ENCODE measurements at places on chromosomes 12 and 14.

GRCh38 chr12:632102-632696 lies 31.0 kb downstream of the NINJ2 start:
- no peak for DNase-seq

- no peak for DNase-seq
Measured at GRCh38 chr12:2539938-2540337, 254.8 kb upstream of the FKBP4 start.

GRCh38 chr12:120666571-120667390 lies 20.2 kb upstream of the MLEC start:
- DNase-seq, result no peak

GRCh38 chr12:28507033-28507432 lies 316.8 kb downstream of the CCDC91 start:
- DNase-seq, result no peak

DNA sequence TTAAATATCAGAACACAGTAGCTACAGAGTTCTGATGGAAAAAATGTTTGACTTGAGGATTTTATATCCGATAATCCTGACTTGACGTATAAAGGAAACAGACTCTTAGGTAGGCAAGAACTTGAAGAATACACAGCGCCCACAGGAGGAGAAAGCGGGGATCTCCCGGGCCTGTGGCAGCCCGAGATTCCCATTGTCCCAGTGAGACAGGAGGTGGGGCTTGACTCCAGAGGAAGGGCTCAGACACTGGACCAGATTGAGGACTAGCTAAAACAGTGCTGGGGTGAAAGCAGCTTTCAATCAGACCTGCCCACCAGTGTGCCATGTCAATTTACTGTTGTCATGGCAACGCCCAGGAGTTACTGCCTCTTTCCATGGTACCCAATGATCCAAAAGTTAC lies 51.1 kb upstream of the C14orf180 start:
- no peak for DNase-seq

- peak; percentile 40 for DNase-seq
Measured at GRCh38 chr14:94380225-94381148, 7.9 kb downstream of the SERPINA1 start.

DNA sequence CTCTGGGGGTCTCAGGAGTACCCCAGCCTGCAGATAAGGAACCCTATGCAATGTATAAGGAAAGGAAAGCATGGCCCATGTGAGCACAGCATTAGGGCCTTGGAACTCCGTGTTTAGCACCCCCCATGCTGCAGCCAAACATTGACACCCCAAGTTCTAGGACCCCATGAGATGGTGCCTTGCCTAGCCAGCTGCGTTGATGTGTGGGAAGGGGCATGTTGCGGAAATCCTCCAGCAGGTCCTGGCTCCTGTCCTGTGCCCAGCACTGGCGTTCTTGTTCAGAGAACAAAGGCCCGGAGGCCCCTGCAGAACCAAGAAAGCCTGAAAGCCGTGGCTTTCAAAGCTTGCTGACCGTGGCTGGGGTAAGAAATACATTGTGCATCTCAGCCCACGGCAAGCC lies 99.4 kb upstream of the DIO3 start:
- DNase-seq, result no peak

DNA sequence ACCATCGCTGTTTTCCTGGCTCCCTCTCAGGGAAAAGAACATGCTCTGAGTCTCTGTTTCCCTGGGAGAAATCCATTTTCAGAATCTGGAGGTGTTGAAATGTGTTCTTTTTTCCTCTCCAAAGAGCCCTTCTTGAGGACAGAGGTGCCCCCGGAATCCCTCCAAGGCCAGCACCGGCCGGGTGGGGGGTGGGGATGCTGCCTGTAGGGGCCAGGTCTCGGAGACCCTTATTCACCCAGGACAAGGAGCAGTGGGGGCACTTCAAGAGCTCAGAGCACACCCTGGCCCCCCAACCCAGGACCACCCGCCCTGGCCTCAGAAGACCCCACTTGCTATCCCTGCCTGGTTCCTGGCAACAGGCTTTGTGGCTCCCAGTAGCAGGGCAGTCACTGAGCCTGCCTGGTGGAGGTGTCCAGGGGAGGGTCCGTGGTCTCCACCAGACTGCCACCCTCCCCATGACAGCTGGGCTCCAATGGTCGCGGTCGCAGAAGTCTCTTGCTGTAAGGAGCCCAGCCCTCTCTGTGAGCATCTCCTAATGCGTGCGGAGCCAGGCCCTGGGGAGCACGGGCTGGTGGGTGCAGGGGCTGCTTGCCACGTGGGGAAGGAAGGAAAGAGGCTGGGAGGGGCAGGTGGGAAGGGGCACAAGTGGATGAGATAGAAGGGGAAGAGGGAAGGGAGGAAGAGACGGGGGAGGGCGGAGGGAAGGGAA lies 13.2 kb upstream of the DIO3 start:
- DNase-seq, result no peak

- no peak for DNase-seq
Measured at GRCh38 chr12:89928467-89928866, 219.8 kb upstream of the ATP2B1 start.

DNA sequence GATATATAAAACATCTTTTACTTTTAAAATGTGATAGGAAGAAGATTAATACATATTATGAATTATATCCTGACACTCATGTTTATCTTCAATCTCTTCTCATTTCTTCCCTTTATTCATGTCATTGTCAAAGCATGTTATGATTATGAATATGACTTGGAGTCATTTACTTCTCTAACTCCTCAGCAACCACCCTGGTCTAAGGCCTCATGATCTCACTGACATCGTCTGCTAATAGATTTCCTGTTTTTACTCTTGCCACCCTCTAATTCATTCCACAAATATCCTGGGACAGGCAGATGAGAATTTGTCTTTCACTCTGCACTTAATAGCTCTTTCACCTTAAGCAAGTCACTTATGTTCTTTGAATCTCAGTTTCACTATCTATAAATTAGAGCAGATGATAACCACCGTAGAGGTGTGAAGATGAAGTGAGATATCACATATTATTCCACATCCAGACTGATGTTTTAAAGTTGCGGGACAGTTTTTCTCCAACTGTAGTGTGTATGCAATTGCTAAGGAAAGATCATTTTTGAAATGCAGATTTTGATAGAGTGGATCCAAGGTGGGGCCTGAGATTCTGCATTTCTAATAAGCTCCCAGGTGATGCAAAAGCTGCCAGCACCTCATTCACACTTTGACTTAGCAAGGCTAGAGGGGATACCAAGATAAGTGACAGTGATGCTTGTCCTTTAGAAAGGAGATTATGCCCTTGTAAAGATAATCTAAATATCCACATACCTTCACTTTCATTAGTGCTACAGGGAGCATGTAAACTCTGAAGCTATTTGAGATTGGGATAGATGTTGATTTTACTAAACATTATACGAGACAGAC lies 3.3 kb upstream of the IAPP start:
- no peak for DNase-seq

GRCh38 chr12:99392091-99392850 lies 255.3 kb upstream of the GARIN6 start:
- no peak for DNase-seq

- DNase-seq, result no peak
Measured at GRCh38 chr12:124577986-124578385, 10.6 kb upstream of the NCOR2 start.
